ENCODE measurements at places on chromosomes 6 and 20.
A peak's percentile ranks its signal among the peaks of the same experiment; 100 is the strongest.

- peak; percentile 15 for DNase-seq
Measured at GRCh38 chr6:132715204-132715603, 1.3 kb upstream of the VNN1 start.

- DNase-seq = no peak
Measured at GRCh38 chr6:144895313-144896278, 610.5 kb downstream of the UTRN start.

DNA sequence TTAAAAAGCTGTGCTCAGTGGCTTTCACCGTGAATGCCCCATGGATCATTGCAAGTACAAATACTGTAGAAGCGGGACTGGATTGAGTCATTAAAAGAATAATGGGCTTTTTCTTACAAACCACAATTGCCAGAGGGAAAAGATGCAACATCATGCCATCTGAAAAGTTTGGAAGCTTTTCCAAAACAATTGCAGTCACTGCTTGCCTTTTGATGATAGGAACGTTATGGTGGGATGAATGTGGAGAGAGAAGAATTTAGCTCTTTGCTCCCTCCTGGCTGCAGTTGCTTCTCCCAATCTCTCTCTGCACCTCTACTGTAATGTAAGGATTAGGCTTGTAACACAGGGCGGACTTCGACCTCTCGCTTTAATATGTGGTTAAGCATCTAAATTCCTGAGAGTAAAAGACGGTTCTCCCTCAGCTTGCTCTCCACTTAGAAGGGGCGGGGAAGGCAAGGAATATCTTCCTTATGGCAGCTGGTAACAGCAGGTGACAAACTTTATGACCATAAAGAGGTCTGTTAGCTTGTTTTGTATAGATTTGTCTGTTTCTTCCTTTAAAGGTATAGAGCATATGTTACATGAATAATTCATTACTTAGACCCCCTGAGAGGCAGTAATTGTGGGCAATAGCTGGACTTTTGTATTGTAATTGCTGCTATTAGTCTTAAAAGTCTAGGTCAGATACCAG, 376.1 kb downstream of the UTRN start:
- no peak for DNase-seq

DNA sequence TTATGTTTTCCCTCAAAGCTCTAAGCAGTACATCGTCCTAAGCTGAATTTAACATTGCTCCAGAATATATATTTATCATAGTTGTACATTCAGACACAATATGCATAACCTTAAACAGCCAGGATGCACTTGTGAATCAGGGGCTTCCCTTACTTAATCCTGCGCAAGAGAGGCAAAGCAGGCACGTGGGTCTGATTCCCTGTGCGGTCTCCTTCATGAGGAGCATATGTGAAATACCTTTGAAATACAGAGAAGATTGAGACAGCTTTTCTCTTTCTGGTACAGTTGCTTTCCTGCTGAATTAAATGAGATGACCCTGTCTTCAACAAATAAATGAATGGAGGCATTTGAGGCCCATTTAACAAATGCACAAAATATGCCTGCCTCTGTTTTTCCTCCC, 1.5 kb downstream of the HTR1E start:
- no peak for DNase-seq

DNA sequence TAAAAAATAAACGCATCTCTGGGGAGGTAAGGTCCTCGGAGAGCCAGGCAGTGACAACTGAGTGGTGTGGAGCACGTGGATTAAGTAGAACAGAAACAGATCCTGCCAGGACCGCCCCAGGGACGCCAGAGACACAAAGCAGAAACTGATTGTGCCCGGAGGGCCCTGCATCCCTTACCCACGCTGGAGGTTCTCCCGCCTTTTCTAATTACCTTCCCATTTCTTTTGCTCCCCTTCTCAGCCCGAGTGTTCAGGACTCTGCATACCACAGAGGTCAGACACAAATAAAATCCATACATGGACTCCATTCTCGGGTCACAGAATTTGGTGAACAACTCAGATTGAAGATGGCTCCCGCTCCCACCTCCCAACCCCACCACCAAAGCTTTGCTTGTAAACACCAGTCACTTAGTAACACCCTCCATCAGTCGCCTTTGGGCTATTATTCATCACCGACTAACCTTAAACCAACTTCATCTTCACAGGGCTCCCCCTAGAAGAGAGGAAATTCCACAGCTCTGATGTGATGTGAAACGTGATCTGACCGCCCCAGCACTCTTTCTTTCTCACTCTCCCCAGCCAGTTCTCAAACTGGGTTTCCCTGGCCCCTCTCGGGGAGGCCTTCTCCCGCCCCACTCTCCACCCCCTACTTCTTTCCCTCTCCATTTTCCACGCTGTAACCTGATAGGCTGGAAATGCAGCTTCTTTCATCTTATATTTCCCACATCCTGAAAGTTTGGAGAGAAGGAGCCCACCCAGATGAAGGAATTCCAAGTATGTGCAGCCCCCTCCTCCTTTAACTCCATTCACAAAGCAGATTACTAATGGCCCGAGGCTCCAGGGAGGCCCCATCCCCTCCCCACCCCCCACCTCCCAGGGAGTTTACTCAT, 32.5 kb upstream of the PIM1 start:
- DNase-seq = peak; percentile 88

GRCh38 chr6:98833057-98833306, 1.4 kb upstream of the POU3F2 start:
- no peak for DNase-seq

DNA sequence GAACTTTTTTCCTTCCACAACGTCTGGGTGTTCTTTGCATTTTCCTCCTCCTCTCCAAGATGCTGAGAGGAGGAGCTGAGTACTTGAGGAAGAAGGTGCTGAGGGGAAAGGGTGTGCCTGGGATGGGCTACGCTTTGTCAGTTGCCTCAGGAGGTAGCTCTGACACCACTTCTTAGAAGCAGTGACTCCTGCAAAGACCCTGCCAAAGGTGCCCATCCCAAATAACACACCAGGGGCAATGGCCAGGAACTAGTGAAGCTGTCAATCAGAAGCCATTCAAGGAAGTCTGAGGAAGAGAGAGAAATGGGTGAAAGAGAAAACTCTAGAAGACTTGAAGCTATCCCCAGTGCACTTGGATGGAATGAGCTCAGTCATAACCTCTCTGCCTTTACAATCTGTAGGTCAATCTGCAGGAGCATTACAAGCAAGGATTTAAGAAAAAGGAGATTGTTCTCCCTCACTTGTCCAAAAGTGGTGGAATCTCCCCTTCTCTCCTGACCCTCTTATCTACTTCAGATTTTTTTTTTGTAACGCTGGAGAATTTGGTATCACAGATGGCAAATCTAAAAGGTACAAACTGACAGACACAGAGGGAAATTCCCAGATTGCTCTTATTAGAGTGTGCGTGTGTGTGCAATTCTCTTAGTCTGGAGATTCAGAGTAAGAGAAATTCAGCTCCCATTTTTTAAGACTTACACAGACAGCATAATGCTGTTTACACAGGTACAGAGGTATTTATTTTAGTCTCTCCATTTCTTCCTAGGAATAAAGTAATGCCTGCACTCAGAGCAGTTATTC, 242.6 kb downstream of the GMPR start:
- no peak for DNase-seq
